ENCODE measurements at places on chromosomes 2 and 18.
A peak's percentile ranks its signal among the peaks of the same experiment; 100 is the strongest.

- DNase-seq = no peak
Observed at GRCh38 chr18:62788876-62789275, 73.5 kb downstream of the PHLPP1 start.

GRCh38 chr2:240795916-240796510 lies 24.0 kb downstream of the KIF1A start:
- no peak for DNase-seq

DNA sequence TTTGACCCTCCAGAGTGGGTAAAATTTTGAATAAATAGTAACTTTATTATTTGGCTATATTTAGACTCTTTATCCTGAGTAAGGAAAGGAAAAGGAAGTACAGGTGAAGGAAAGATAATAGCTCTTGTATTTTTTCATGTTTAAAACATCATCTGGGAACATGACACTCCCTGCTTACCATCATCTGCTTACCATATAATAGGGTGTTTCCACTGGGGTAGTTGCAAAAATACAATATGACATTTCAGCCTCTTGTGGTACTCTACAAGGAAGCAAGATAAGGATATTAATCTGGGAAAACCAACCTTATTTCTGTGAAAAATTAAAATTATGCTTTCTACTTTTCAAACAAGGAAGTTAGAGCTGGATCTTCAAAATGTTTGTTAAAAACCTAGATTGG lies 9.9 kb downstream of the RELCH start:
- no peak for DNase-seq

DNA sequence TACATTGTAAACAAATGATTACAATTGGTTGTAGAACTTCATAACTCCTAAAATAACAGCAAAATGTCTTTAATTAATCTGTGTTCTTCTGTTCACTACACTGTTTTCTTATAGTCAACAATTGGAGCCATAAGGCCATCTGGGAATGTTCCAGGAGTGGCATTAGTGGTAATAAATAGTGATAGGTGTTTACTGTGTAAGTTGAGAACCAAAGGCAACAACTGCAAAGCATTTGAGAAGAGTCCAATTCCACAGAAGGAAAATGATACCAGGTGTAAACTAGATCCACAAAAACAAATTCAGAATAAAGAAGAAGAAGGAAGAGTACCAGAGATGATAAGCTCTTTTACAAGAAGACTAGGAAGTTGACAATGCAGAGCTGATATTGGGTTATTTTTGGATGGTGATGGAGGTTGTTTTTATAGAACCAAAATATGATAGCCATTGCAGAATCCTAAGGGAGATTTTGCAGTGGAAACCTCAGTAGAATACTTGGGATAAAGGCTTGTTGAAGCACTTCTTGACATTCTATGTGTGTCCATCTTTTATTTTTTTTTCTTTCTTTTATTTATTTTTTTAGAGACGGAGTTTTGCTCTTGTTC lies 52.9 kb downstream of the ANTXR1 start:
- DNase-seq = no peak

DNA sequence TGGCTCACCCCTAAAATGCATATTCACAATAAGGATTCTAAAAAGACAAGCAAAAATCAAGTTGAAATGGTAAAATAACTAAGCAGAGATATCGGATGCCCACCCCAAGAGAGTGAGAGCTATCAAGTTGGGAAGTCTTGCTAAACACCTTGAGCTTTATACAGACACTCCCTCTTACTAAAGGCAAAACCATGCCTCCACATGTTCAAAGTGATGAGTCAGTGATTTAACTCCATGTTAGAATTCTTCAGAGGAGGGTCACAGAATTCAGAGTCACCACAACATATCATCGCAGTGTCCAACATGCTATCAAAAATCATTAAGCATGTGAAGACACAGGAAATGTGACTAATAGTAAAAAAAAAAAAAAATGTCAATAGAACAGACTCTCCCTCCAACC lies 20.6 kb upstream of the ST8SIA3 start:
- no peak for DNase-seq

GRCh38 chr2:50448556-50448955 lies 583.4 kb downstream of the NRXN1 start:
- no peak for DNase-seq

GRCh38 chr18:79344208-79344581 lies 51.5 kb upstream of the NFATC1 start:
- DNase-seq = no peak

- DNase-seq = no peak
Observed at GRCh38 chr2:222915092-222915957, 54.5 kb downstream of the ACSL3 start.

GRCh38 chr2:64284751-64285150 lies 140.5 kb upstream of the PELI1 start:
- DNase-seq = no peak

- no peak for DNase-seq
Observed at GRCh38 chr2:88265352-88266303, 95.5 kb downstream of the THNSL2 start.

- DNase-seq = peak; percentile 60
Observed at GRCh38 chr18:10559553-10560451, 34.0 kb downstream of the NAPG start.

GRCh38 chr2:106314444-106314843 lies 120.3 kb upstream of the UXS1 start:
- no peak for DNase-seq

GRCh38 chr18:11976315-11977152 lies 4.8 kb upstream of the IMPA2 start:
- DNase-seq = no peak

GRCh38 chr2:223084873-223085272 lies 32.9 kb downstream of the KCNE4 start:
- DNase-seq = no peak

DNA sequence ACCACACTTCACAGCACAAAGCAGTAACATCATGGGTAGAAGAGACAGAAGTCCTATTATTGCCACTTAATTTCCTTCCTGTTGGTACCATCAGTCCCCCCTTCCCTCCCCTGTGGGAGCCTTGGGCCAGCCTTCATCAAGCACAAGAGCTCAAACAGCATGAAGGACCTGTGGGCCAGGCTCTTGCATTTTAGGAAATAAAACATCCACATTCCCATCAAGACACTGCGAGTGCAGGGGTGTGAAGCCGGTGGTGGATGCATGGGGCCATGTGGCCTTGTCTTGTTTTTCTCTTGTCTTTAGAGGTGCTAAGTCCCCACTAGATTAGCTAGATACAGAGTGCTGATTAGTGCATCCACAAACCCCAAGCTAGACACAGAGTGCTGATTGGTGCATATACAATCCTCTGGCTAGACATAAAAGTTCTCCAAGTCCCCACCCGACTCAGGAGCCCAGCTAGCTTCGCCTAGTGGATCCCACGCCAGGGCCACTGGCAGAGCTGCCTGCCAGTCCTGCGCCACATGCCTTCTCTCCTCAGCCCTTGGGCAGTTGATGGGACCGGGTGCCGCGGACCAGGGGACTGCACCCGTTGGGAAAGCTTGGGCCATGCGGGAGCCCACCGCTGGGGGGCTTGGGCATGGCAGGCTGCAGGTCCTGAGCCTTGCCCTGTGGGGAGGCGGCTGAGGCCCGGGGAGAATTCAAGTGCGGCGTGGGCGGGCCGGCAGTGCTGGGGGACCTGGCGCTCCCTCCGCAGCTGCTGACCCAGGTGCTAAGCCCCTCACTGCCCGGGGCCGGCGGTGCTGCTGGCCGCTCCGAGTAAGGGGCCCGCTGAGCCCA lies 14.7 kb upstream of the PXDN start:
- DNase-seq = no peak

DNA sequence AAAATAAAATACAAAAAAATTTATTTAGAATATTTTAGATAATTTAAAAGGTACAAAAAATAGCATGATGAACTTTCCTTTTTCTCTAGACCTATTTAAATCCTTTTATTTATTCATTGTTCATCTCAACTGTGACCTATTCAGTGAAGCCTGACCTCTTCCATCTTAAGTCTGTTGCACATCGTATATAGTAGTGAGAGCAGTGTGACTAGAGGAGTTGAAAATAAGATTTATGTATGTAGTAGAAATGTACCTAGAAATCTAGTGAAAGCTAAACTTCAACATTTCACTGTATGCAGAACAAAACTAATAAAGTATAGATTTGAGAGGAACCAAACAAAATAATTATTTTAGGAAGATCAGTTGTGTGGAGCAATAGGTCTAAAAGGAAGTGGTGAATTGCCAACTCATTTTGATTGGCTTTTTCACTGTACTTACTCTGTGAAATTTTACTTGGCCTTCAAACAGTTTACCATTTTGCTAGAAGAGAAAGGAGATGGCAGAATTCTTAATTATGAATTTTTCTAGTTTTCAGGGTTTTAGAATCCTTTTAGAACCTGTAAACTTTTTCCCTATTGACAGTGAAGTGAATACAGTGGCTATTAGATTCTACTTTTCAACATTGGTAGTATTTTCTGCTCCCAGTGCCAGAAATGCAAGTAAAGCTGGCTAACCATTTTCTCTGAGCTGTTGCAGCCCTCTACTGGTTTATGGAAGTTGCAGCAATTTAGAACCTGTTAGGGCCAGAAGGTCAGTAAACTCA lies 11.0 kb downstream of the ANKRD12 start:
- DNase-seq = no peak

- DNase-seq = no peak
Observed at GRCh38 chr2:42954227-42954962, 162.0 kb upstream of the HAAO start.

DNA sequence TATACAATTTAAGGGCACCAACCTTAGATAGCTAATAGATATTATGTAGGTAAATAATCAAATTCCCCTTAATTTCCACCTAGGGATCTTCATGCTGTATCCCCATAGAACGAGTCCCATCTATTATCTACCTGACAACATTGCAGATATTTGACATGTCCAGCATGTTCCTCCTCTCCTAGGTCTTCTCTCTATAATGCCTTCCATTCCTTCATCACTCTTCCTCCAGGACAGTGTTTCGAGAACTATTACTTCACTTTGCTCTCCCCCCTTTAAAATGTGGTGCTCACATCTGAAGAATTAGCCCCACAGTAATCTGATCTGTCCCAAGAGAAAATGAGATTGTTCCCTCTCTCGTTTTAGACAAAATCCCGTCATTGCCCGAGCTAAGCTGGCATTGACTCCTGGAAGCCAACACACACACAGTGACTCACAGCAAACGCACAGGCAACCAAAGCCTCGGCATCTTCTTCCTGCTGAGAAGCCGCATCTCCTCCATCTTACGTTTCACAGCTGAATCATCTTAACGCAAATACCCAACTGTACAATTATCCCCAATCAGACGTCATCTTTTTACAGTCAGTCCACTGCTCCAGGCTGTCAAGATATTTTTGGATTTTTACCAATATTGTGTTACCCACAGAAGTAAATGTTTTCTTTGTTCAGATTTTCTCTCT lies 162.9 kb upstream of the AGAP1 start:
- DNase-seq = no peak

DNA sequence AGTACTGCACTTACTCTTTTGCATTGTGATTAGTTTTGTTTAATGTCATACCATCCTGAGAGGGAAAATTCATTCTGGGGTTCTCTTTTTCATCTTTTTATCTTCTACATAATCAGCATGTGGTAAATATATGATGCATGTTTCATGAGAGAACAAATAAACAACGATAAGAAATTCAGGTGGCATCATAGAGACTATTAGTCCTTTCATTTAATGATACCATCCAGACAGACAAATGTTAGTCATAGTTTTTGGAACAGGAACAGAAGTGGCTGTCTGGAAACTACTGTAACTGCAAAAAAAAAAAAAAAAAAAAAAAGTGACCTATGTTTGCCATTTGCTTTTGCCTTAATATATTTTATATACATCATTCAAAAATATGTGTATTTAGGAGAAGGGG lies 761.0 kb downstream of the EPHA4 start:
- DNase-seq = no peak

GRCh38 chr18:24086082-24086481 lies 52.8 kb upstream of the CABYR start:
- no peak for DNase-seq

GRCh38 chr2:240747256-240747655 lies 55.6 kb downstream of the AQP12A start:
- no peak for DNase-seq

GRCh38 chr2:6896930-6897759 lies 19.6 kb downstream of the RSAD2 start:
- no peak for DNase-seq

GRCh38 chr2:121075006-121075551 lies 209.9 kb downstream of the TFCP2L1 start:
- DNase-seq = peak; percentile 80

DNA sequence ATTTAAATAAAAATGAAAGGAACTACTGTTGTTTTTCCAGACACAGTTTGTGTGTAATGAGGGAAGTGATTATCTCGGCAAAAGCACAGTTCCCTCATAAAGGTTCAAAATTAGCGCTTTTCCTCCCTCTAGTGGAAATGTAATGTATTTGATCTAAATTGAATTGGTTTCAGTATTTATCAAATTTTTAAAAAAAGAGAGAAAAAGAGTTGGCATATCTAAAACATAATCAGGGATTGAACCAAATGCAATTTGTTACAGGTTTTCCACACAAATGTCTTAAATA lies 37.5 kb downstream of the CMPK2 start:
- DNase-seq = no peak

DNA sequence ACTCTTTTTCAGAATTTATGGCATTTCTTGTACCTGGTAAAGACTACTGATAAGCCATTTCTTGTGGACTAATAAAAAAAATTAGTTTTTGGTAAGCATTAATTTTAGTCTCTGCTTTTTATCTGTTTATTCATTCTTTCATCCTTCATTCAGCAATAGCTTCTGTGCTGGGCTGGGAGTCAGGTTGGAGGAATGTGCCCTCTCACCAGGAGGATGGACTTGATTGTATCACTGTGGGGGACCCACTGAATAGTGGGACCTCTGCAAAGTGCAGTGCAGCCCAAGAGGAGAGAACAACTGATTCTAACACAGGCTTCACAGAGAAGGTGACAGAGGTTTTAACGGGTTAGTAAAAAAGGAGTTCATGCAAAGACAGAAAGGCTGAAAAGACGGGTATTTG lies 39.1 kb downstream of the CDC42EP3 start:
- no peak for DNase-seq

DNA sequence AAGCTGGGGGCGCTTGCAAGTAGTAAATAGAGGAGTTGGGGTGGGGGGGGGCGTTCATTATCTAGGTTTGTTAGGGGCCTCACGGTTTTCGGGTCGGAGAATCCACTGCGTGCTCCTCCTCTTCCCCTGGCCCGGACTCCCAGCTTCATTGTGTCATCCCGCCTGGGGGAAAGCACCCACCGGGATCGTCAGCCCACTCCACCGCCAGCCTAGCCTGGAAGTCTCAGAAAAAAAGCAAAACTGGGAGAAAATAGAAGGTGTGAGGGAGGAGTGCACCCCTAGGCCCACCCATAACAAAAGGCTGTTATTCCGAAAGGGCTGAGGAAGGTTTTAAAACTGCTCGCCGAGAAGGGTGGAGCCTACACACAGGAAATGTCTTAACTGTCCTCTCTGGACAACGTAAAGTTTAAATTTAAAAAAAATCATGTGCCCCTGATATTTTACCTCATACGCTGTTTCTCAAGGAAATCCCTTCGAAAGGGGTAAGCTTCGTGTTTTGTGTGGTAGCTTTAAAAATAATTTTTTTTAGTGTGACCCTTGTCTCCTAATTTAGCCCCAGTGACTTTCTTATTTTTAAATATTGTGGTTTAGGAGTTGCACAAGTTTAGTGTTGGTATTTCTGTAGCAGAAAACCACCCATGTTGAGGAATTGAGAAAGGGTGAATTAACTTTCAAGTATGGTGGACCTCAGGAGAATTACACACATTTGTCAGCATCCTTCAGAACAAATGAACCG lies 104.2 kb downstream of the SPTBN1 start:
- DNase-seq = peak; percentile 59

- no peak for DNase-seq
Observed at GRCh38 chr18:63131106-63131958, 188.2 kb downstream of the BCL2 start.

GRCh38 chr2:104849101-104849500 lies 4.8 kb upstream of the POU3F3 start:
- DNase-seq = no peak

GRCh38 chr2:44957656-44958327 lies 16.3 kb downstream of the SIX3 start:
- DNase-seq = no peak
